ENCODE measurements at places on chromosomes 3 and 15. TPM values are rescaled to one million over a fixed set of nuclear protein-coding genes. Genes with fewer than 3 reads are reported as not detected.

DNA sequence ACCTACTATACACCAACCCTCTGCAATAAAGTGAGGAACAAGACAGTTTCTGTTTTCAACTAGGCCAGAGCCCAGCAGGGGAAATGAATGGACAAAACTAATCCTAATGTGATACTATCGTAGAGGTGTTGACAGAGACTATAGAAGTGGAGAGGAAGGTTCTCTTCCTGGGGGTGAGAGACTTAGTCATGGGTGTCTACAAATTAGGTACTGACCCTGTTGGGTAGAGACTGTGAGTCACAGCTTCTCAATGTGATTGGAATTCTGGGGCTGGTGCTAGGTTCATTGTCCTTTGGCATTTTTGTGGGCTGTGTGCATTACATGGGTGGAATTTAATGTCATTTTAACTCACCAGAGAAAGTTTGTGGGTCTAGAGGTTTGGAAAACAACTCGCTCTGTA lies 79.3 kb downstream of the ADAMTSL3 start:
- no peak for DNase-seq

DNA sequence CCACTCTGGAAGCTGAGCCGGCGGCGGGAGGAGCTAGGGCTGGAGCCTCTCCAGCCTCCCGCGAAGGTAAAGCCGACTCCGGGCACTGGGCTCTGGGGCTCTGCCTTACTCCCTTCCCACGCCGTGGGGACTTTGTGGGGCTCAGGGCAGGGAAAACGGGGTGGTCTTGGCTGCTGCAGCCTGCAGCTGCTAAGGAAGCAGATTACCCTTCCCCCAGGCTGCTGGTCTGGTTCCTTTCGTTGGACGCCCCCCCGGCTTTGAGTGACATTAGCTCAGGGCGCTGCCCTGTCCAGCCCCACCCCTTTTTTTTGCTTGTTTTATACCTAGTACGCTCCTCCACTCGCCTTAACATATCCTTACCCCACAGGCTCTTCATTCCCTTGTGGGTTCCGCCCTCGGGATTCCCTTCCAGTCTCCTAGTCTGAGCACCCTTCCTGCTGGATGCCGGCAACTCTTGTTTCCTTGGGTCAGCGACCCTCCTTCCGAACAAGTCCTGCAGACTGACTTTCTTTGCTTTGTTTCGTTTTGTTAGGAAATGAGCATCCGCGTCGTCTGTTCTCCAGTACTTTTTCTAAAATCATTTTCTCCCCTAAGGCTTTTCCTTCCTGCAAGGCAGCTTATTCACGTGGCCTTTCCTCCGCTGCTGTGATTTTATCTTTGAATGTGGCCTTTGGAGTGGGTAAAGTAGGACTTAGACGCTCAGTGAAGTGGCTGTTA lies 551 bp downstream of the DNAJC13 start:
- peak; percentile 61 for DNase-seq

Gene SNTN
- not detected for total RNA-seq

DNA sequence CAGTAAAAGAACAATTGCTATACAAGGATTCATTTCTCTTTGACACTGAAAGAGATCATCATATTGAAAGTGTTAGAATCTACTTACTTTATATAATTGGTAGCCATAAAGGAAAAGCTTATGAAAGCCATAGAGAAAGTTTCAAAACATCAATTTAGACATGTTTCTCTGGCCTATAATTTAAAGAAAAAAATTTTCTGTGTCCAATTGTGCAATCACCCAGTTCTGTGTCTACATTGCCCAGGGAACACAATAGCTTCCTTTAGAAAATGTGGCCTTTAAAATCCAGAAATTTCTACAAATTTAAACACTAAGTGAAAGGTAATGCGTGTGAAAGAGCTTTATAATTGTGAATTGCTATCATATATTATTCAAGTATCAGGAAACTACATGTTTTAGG lies 259.2 kb downstream of the GBE1 start:
- no peak for DNase-seq

- DNase-seq, result no peak
Measured at GRCh38 chr15:63372018-63372705, 9.5 kb downstream of the CA12 start.

Gene ENTPD3
- total RNA-seq, result not detected

Gene ZBED2
- total RNA-seq, result 3.6 TPM

Gene FHIT
- 39.4 TPM for total RNA-seq

Gene PLS1
- total RNA-seq, result 2.6 TPM

Gene ACOX2
- total RNA-seq, result not detected

DNA sequence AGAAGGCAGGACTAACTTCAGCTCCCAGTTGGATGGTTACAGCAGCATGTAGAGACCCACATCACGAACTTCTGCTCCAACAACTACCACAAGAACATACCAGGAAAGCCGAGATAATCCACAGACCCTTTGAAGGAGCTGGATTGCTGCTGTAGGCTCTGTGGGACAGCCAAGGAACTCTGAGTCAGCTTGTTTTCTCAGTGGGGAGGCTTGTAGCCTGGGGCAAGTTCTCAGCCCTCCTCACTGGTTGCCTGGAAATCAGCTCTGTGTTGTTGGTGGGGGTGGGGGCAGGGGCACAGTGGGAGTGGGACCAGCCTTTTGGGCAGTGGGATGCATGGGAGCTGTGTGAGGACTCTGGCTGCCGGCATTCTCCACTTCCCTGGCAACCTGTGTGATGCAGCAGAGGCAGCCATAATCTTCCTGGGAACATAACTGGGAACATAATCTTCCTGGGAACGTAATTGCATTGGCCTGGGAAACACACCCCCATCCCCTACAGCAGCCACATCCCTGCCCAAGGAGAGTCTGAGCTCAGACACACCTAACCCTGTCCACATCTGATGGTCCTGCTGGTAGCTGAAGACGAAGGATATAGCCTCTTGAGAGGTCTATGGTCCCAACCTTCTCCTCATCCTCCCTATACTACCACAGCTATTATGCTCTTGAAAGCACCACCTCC lies 153.1 kb downstream of the PEAK1 start:
- no peak for DNase-seq

- no peak for DNase-seq
Measured at GRCh38 chr3:52403271-52403841, 41.5 kb downstream of the SEMA3G start.

Gene TMCO5A
- total RNA-seq, result not detected

GRCh38 chr3:78116874-78117273 lies 1077.0 kb downstream of the ROBO2 start:
- no peak for DNase-seq

DNA sequence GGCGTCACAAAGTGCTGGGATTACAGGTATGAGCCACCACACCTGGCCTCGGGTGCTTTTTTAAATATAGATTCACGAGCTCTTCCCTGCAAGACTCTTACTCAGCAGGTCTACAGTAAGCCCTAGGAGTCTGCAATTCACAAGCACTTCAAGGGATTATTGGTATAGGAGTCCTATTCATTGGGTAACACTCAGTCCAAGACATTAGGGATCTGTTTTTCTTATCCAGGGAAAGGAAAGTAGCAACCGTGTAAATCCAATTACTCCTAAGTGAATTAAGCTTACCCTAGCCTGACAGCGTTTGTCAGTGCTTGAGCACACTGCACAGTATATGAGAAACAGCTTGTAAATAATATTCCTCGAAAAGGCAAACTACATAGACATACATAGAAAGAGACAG lies 109.9 kb downstream of the SENP2 start:
- no peak for DNase-seq

Gene IMPG2
- total RNA-seq, result 0.50 TPM

Gene CISH
- total RNA-seq, result 300 TPM

Gene TRPM1
- total RNA-seq, result not detected

- no peak for DNase-seq
Measured at GRCh38 chr3:59856934-59857460, 807.2 kb upstream of the CFAP20DC start.

Gene RTP1
- total RNA-seq, result not detected

Gene EDEM1
- total RNA-seq, result 80.1 TPM

DNA sequence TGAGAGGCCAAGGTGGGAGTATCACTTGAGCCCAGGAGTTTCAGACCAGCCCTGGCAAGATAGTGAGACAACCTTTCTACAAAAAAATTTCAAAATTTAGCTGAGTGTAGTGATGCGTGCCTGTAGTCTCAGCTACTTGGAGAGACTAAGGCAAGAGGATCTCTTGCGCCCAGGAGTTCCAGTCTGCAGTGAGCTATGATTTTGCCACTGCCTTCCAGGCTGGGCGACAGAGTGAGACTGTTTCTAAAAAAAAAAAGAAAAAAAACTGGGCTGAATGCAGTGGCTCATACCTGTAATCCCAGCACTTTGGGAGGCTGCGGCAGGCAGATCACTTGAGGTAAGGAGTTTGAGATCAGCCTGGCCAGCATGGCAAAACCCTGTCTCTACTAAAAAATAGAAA lies 14.0 kb upstream of the PIK3CB start:
- DNase-seq, result no peak

GRCh38 chr3:126816298-126816697 lies 112.3 kb downstream of the CHCHD6 start:
- no peak for DNase-seq

DNA sequence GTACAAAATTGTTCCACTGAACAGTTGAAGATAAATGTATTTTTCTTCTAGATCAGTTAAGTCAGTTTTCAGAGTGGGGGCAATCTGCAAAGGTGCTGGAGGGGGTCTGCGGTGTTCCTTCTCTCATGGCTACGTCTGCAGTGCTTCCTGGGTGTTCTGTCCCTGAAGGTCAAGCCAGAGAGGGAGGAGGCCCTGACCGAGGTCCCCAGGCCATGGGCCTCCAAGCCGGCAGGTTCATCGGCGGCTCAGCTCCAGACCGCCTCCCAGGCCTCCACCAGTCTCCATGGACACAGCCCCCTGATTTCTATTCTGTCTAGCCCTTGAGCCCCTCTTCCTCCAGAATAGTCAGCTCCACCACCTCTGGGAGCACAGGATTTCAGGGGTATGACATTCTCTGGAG lies 28.5 kb upstream of the TSEN2 start:
- no peak for DNase-seq

Gene IL17RE
- 1.5 TPM for total RNA-seq

Gene PTH1R
- total RNA-seq, result not detected

- no peak for DNase-seq
Measured at GRCh38 chr3:131591394-131592014, 88.7 kb upstream of the MRPL3 start.

Gene NR2C2
- total RNA-seq, result 57.0 TPM

DNA sequence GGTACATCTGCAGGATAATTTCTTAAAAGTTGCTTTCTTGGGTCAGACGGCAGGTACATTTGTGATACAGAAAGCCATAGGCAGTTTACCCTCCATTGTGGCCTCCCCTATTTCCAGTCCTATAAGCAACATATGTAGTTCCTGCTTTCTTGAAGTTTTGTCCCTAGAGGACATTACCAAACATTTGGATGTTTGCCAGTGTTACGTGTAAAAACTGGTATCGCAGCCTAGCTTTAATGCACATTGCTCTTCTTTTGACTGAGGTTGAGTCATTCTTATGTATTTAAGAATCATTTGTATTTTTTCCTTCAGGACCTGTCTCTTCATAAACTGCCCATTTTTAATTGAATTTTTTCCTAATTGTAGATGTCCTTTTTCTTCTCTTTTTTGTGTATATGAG lies 114.3 kb downstream of the DIPK2A start:
- DNase-seq, result no peak

DNA sequence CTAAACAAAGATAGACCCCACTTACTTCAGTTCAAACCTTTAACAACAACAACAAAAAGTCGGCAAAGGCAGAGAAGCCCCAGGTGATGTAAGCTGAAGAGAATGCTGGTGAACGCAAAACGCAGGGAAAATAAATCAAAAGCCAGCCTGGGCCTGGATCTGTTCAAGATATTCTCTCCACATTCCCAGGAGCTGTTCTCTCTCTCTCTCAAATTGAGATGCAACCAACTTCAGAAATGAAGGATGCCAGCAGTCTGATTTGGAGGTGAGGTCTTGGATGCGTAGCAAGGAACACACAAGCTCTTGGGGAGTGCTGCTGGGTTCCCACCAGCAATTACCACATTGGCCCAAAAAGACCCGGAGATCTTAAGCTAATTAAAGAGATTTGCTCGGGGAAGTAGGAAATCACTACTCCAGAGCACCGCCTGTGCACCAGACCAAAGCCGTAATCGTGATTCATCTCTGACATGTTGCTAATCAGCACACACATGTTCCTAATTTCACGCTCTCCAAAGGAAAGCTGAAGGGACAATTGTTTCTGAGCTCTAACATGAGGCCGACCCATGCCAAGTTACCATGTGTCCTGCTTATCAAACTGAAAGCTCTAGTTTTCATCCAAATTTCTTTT lies 37.1 kb downstream of the IL17RD start:
- no peak for DNase-seq

Gene PPP1R14D
- total RNA-seq, result not detected

- DNase-seq, result no peak
Measured at GRCh38 chr15:79160211-79160610, 69.6 kb upstream of the RASGRF1 start.
